T-cell (primary cell): ENCODE measurements at places on chromosomes 7 and 10. TPM values are rescaled to one million over a fixed set of nuclear protein-coding genes. Genes with fewer than 3 reads are reported as not detected.

The MYL10 gene
- total RNA-seq, result not detected

The NAT16 gene
- total RNA-seq, result not detected

The IFIT3 gene
- total RNA-seq, result 2.3 TPM

The MOGAT3 gene
- not detected for total RNA-seq

The PRKG1 gene
- 0.03 TPM for total RNA-seq

The ZPBP gene
- not detected for total RNA-seq

The ACSL5 gene
- total RNA-seq, result 36.0 TPM

The ZNRF2 gene
- total RNA-seq, result 34.7 TPM

The PNLIPRP2 gene
- total RNA-seq, result not detected

The THSD7A gene
- 0.33 TPM for total RNA-seq

The FBXL13 gene
- total RNA-seq, result 2.7 TPM

The GPR15LG gene
- not detected for total RNA-seq

The GSTO2 gene
- 1.3 TPM for total RNA-seq
